ENCODE measurements at places on chromosomes 13 and 19. TPM values are rescaled to one million over a fixed set of nuclear protein-coding genes. Genes with fewer than 3 reads are reported as not detected.

CLEC17A gene
- not detected for total RNA-seq

CCDC8 gene
- total RNA-seq = 29.3 TPM

PTH2 gene
- not detected for total RNA-seq

GRCh38 chr19:29098091-29098490 is 114.9 kb downstream of the UQCRFS1 start:
- no peak overlapping the region for H3K4me3 ChIP-seq
- DNase-seq = no peak

DNA sequence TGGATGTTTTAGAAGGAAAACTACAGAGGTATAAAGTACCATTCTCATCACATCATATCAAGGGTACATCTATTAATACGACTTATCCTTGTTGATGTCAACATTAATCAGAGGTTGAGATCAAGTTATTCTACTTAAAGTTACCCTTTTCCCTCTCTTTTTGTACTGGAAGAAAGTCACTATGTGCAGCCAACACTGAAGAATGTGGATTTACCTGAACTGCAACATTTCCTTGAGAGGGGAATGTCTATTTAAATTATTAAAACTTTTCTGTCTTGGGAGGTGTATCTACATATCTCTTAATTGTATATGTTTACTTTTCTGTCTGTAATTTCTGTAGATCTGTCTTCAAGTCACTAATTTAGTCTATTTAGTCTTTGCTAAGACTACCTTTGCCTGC is 2.5 kb upstream of the FBXL3 start:
- H3K4me1 ChIP-seq = peaks cover 28% of the 10 kb centered on the region
- peaks cover 2% of the 10 kb centered on the region for H3K27me3 ChIP-seq
- peak overlapping the region; percentile 48 for H3K4me3 ChIP-seq
- no peaks in the 10 kb centered on the region for H3K36me3 ChIP-seq
- H3K27ac ChIP-seq = peak overlapping the region; percentile 20

DNA sequence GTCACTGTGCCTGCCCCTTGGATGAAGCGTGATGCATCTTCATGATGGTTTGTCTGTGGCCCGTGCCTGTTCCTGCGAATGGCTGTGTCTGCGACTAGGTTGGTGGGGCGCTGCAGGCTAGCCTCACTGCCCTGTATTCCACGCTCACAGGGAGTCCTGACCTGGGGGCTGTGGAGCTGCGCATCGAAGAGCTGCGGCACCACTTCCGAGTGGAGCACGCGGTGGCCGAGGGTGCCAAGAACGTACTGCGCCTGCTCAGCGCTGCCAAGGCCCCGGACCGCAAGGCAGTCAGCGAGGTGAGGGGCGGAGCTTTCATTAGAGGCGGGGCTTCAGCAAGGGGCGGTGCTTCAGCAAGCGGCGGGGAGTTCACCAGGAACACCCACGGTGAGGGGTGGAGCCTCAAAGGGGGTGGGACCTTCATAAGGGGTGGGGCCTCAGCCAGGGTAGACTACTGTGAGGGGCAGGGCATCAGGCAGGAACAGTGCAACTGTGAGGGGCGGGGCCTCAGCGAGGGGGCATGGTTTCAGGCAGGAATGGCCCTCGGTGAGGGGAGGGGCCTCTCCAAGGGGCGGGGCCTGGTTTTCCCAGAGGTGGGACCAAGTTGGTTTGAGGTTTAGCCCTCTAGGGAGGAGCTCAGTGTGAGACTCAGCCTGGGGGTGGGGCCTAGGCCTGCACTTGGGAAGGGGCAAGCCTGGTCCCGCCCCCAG is 17.2 kb downstream of the PKN1 start:
- H3K27me3 ChIP-seq = no peaks in the 10 kb centered on the region
- no peak overlapping the region for H3K4me3 ChIP-seq
- no peak overlapping the region for H3K27ac ChIP-seq
- DNase-seq = no peak
- no peaks in the 10 kb centered on the region for H3K4me1 ChIP-seq

- no peaks in the 10 kb centered on the region for H3K36me3 ChIP-seq
- no peaks in the 10 kb centered on the region for H3K27me3 ChIP-seq
- DNase-seq = no peak
- H3K4me3 ChIP-seq = no peak overlapping the region
- H3K27ac ChIP-seq = no peak overlapping the region
- H3K4me1 ChIP-seq = peaks cover 5% of the 10 kb centered on the region
Measured at GRCh38 chr19:7376151-7376852, 27.6 kb downstream of the ARHGEF18 start.
